ENCODE measurements at places on chromosomes 4 and X.

- DNase-seq: no peak
These were observed 6.7 kb downstream of the SULT1B1 start for GRCh38 chr4:69753686-69754085.

DNA sequence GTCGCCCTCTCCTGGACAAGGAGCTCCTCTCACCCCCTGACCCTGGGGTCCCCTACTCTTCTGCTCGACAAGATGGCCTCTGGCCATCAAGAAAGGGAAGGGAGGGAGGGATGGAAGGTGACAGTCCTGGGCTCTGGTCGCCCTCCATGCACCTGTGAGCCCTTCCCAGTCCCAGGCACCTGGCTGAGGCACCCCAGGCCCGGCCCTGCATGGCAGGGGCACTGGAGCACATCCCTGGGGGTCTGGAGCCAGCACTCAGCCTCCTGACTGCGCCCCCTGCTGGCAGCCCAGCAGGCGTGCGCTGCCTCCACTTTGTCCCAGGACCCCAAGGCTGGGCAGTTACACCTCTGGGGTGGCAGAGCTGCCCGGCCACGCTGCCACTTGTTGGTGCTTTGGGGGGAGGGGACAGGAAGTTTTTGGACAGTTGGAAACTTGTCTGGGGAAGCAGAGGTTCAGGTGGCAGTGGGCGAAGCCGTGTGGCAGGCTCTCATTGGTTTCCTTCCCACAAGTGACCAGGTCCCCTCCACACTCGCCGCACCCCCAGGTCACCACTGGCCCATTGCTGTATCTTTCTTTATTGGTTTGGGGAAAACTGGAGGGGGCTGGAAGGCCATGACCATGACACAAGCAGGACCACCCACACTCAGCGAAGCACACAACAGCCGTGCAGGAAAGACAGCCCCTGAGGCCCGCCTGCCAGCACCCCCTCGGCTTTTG is 4.3 kb downstream of the PNCK start:
- no peak for DNase-seq

GRCh38 chrX:109635146-109635545 is 10.2 kb upstream of the KCNE5 start:
- DNase-seq: no peak

DNA sequence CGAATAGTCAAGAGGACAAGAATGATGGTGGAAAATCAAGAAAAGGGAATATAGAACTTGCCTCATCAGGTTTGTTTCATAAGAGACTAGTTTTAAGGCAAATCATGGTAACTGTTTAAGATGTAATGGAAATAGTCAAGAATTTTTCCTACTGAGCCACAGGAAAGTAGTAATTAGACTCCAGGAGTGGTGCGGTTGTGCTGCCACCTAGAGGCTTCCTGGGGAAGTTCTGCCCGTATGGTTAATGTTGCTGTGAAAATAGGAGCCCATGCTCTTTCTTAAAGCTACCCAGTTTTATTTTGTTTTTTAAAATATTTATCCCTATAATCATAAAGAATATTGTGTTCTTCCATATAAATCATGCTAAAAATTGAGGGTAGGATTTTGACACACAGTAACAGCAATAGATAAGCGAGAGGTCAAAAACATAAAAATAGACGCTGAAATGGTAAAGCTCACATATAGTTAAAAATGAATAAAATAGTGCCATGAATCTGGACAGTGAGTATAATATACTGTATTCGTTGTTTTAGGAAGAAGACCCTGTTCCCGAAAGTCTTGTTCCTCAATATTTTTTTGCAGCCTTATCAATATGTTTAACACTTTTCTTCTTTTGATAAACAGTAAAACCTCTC is 87.0 kb downstream of the PHOX2B start:
- peak; percentile 64 for DNase-seq

DNA sequence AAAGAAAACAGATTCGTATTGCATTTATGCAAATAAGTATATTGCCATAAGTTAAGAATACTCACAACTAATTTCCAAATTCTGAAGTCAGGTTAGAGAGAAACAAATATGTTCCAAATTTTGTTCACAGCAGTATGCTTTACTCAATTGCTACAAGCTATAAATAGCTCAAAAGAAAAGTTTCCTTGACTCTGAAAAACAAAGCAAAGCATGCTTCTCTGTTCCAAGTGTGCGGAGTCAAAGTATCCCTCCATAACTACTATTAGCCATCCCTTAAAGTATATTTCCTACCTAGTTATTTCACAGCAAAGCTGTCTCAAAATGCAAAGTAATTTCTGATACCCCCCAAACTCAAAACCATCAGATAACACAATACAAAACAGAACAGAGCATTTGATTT is 47.3 kb downstream of the MGST2 start:
- no peak for DNase-seq

- DNase-seq: no peak
These were observed 18.2 kb downstream of the ELF4 start for GRCh38 chrX:130091980-130092522.

- no peak for DNase-seq
These were observed 138.4 kb downstream of the LDB2 start for GRCh38 chr4:16759931-16760582.

- no peak for DNase-seq
These were observed 174.9 kb downstream of the FSTL5 start for GRCh38 chr4:161988946-161989345.

GRCh38 chrX:29902004-29902403 is 313.4 kb upstream of the MAGEB2 start:
- no peak for DNase-seq

DNA sequence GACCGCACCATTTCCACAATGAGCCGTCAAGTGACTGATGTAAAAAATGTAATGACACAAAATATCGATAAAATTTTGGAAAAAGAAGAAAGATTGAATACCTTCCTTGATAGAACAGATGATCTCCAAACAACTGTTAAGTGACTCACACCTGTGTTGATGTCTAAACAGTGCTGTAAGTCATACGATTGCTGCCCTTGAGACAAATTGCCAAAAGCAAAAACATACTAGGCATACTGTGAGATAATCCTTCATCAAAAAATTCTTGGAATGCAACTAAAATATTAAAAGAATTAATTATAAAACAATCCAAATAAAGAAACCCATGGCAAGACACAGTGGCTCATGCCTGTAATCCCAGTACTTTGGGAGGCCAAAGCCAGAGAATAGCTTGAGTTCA is 53.4 kb downstream of the HNRNPD start:
- no peak for DNase-seq

DNA sequence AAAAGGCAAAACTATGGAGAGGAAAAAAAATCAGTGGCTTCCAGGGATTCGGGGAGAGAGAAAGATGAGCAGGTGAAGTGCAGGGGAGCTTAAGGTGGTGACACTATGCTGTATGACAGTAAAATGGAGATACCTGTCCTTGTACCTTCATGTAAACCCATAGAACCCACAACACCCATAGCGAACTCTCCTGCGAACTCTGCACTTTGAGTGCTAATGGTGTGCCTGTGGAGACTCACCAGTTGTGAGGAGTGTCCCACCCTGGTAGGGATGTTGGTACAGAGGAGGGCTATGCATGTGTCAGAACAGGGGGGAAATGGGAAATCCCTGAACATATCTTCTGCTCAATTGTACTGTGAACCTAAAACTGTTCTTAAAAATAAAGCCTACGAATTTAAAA is 42.8 kb downstream of the HMX1 start:
- DNase-seq: no peak

DNA sequence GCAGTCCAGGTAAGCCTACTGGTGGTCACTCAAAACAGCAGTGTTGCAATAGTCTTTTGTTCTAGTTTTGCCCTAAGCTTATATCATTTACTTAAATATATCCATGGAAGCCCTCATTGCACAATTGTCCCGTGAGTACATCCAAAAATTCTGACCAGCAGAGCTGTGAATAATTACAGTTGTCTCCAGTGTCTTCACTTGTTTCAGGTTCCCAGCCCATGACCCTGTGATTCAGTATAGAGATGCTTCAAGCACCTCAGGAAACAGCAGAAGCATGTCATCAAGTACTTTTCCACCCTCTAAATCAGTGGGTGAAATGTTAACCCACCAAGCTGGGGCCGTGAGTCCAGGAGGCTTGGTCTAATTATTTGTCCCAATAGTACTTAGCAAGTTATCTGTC is 214.9 kb upstream of the RPS6KA3 start:
- DNase-seq: no peak

DNA sequence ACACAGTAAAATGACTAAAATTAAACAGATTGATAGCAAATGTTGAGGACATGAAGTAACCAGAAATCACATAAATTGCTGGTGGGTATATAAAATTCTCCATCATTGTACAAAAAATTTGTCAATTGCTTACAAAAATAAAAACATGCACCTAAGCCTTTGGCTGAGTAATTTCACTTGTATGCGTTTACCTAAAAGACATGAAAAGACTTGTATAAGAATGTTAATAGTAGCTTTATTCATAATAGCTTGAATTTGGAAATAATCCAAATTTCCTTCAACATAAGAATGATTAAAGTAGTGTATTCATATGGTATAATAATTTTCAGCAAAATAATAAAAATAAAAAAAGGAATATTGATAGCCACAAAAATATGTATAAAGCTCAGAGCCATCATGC is 37.7 kb downstream of the PDHA2 start:
- no peak for DNase-seq

DNA sequence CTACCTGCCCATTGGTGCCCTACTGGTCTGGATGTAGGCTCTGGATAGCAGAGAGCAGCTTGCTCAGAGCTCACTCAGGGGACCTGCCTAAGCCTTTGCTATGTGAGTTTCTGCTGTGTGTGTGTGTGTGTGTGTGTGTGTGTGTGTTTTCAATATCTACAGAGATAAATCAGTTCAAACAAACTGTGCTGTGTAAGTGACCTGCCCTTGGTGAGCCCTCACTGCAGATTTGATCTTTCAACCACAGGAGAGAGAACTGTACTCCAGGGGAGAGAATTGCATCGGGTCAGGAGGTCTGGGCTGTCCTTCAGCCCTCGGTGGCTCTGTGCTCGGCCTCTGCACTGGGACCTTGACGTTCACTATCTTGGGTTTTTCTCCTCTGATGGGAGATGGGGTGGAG is 35.0 kb upstream of the CDKN2AIP start:
- DNase-seq: no peak

GRCh38 chr4:78292341-78292740 is 235.2 kb downstream of the FRAS1 start:
- DNase-seq: no peak
